ENCODE measurements at places on chromosomes 5 and 9.

DNA sequence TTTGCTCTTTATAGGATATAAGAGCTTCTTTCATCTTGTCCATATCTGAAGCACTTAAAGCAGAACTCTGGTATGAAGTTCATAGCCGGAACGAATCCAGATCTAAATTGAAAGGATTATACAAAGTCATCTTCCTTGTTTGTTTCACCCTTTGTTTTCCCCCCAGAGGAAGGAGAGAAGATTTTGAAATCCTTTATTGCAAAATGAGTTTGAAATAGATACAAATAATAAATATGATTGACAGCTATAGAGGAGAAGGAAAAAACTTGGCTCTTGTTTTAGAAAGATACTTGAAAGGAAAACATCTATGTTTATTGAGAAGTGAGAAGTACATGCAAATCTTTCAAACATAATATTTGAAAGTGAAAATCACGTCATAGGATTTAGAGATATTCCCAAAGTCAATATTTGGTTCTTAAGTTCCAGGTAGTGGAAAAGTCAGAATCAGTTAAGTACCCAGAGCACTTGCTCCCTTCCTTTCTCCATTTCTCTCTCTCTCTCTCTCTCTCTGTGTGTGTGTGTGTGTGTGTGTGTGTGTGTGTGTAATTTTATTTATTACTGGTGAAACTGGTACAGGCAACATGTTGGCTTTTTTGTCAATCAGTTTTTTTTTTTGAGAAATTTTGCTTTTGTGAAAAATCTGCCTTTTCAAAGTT, 27.2 kb downstream of the PAM start:
- no peak for DNase-seq

DNA sequence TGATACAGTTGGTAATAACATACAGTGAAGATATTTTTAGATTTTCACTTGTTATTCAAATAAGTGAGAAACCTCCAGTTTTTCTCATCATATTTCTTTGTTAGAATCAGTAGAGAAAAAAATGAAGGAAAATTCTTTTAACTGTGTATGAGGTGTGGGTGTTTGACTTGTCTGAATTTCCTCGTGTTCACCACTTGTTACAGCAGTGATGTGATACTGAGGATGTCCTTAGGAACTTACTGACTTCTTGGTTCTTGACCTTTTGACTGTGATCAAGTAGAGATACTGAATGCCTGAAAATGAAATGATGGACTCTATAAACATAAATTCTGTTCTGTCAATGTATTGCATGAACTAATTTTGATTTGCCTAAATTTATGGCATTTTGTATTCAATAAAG, 10.7 kb downstream of the PBX3 start:
- DNase-seq: no peak

DNA sequence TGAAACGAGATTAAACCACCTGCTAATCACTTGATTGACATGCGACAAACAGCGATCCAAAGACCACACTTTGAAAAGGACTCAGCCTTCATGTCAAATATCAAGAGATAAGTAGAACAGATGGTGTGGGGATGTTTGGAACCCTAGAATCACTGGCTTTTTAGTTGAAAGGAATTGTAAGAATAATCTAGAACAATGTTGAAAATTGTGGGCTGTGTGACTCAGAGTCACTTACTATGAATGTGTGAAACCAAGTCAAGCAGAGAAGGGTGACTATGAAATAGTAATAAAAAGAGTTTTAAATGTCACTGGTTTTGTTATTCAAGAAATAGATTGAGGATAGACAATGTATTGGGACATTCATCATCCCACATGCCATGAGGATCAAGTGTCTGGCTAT, 14.1 kb upstream of the C1QTNF3 start:
- no peak for DNase-seq

DNA sequence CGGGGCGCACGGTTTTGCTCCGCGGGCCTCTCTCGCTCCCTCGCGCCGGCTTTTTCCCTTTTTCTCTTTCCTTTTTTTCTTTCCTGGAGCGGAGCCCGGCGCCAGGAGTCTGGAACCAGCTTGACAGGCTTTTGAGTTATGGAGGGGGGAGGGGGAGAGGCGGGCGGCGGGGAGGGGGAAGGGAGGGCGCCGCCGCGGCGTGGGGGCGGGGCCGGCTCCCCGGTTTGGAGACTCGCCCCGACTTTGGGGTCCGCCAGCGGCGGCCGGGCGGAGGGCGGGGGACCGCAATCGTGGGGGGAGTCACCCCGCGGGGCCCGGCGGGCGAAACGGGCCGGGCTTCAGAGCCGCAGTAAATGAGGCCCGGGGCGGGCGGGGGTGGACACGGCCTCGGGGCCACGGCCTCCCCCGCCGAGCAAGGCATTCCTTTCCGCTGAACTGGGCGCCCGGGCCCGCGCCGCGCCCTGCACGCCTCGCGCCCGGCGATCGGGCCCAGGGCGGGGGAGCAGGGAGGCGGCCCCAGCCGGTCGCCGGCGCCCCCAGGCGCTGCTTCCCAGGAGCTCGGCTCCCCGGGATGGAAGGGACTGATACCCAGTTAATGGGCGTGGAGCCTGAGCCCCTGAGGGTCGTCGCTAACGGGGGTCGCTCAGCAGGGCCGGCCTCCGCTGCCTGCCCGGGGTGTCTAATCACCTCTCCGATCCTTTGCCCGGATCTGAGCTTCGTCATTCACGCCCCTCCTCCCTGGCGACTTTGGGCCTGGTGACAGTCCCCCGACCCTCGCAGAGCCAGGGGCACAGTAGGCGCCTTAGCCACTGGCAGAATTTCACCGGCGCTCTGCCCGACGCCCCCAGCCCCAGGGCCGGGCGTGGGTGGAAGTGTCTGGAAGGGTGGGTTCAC, 138.1 kb downstream of the C9orf50 start:
- no peak for DNase-seq

GRCh38 chr5:148828511-148829247, 2.3 kb downstream of the ADRB2 start:
- no peak for DNase-seq

DNA sequence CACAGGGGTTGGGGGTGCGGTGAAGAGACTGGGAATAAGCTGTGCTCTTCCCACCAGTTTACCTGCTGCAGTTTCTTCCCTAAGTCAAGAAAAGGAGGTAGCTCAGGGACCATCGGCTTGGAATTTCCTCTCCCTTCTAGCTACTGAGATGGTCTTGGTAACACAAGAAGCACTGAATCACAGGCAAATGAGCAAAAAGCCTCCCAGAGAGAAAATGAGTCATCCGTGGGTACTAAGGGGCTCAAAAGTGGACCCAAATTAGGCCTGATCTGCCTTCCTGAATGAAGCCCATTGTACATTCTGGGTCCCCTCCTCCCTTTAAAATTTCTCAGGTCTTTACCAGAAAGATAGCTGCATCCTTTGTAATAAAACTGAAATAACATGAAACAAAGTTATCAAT, 49.9 kb downstream of the PTPN3 start:
- DNase-seq: no peak

- no peak for DNase-seq
Observed at GRCh38 chr9:78874061-78874460, 577.1 kb downstream of the PSAT1 start.

DNA sequence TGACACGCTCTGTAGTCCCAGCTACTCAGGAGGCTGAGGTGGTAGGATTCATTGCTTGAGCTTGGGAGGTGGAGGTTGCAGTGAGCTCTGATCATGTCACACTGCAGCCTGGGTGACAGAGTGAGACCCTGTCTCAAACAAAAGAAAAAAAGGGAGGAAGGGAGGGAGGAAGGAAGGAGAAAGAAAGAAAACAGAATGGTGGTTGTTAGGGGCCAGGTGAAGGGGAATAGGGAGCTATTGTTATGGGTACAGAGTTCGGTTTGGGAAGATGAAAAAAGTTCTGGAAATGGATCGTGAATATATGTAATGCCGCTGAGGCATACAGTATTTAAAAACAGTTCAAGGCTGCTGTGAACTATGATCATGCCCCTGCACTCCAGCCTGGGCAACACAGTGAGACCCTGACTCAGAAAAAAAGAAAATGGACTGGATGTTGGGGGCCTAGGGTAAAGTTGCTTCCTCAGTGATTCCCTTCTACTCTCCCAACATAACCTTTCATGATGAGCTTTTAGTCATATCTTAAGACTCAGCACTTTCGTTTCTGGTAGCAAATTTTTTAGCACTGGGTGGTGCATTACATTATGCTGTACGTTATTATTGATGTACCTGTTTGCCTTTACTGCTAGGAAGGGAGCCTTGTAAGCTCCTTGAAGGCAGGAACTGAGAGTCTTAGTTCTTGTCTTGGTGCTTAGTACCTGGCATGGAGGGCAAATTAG, 4.0 kb downstream of the CTNNA1 start:
- DNase-seq: no peak

DNA sequence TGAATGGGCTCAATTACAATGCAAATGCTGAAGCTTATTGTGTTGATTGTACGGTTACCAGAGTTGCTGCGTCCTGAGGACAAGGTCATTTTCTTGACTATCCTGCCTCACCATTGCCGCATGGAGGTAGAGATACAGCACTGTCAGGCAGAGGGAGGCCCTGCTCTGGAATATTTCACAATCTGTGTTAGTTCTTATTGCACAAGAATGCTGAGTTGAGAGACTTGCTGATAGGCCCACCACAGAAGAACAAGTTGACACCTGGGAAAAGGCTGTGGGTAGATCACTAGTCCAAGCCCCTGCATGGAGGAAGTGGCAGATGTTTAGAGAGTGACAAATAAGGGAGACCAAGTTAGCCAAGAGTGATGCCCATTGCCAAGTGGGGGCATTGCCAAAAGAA, 344.5 kb upstream of the ITGA1 start:
- DNase-seq: no peak

DNA sequence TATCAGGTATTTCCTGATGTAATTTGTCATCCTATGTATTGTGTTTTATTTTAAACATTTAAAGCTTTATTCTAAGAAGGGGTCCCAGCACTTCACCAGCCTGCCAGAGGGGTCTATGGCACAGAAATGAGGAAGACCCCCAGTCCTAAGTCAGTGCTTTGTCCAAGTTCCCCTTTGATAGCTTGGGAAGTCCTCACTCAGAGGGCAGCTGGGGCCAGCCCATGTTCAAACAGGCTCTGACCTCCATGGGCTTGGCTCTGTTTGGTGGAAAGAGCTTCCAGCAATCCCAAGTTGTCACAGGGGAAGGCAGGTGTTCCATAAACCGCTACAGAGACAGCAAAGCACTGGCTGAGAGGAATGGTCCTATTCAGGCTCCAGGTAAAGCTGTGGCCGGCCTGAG, 26.6 kb upstream of the AKNA start:
- DNase-seq: no peak

GRCh38 chr9:131951905-131952304, 127.8 kb downstream of the MED27 start:
- DNase-seq: no peak

DNA sequence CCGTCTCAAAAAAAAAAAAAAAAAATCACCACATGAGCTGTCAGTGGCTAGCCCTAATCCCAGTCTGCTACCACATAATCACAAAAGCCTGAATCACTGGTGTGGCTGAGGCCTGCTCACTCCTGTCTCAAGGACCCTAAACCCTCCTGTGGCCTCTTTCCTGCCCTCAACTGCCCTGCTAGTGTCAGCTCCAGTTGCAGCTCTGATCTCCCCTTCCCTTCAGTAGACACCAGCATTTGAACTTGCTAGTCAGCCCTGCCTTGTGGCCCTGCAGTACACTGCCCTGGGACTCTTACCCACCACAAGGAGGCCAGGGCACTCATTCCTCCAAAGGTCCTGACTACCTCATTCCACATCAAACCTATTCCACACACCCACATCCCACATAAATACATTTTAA, 9.5 kb upstream of the P4HA2 start:
- DNase-seq: no peak

DNA sequence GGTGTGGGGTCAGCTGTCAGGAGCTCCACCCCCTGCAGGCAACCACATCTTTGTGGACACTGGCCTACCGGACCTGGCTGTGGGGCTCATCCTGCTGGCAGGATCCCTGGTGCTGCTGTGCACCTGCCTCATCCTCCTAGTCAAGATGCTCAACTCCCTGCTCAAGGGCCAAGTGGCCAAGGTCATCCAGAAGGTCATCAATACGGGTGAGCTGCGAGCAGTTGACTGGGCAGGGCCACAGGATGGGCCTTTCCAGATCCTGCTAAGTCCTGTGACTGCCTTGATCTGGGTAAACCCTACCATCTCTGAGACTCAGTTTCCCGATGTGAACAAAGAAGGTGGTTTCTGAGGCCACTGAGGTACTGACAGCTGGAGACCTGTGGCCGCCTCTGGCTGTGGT, 6.5 kb downstream of the PFN3 start:
- DNase-seq: no peak

GRCh38 chr5:179405054-179405416, 59.8 kb upstream of the ADAMTS2 start:
- DNase-seq: no peak

GRCh38 chr9:133111808-133112662, 9.0 kb downstream of the RALGDS start:
- no peak for DNase-seq

DNA sequence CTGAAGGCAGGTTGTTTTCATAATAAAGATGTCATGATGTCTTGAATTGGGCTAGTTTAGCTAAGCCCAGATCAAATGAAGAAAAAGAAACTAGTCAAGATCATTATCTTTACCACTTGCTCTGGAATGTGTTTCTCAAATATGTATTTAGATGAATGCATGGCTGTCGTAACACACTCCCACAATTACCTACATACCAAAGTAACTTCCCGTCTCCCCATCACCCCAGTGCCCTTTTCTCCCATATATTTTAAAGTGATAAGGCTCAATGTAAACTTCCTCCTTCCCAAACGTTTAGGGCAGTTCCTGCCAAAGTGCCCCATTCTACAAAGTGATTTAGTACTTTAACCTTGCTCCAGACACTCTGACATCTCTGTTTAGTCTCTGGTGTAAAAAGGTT, 61.4 kb downstream of the SLC1A3 start:
- DNase-seq: no peak

GRCh38 chr9:126002476-126003350, 255.5 kb downstream of the PBX3 start:
- DNase-seq: no peak

DNA sequence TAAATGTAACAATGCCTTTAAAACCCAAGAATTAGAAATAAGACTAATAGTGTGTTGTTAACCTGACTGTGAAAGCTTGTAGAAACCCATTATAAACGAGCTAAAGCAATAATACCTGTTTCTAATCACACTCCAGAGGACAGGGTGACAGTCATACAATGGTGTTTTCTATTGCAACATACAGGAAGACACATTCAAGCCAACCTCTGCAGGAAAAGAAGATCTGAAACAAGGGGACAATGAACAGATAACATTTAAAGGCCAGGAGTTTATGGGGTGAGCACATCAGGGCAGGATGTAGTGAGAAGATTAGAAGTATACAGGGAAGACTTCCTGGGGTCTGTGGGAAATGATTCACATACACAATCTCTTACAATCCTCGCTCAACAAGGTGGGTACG, 13.8 kb downstream of the BARHL1 start:
- no peak for DNase-seq

DNA sequence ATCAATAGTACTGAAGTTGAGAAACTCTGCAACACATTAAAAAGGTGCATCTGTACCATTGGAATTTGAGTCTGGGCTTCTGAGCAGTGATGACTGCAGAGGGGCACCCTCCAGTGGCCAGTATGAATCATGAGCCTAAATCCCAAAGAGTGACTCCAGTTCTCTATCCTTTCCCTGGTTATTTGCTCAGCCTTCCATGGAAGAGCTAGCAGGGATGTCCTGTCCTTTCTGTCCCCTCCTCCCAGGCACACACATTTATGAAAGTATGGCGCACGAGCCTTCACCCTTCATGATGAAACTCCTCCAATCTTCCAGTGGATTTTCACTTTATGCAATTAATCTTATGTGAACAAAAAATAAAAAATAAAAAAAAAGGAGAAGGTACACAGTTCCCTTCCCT, 81.0 kb downstream of the ESM1 start:
- no peak for DNase-seq

GRCh38 chr9:134515026-134515821, 126.4 kb upstream of the COL5A1 start:
- DNase-seq: no peak
